ENCODE measurements at places on chromosomes 2 and 18.

DNA sequence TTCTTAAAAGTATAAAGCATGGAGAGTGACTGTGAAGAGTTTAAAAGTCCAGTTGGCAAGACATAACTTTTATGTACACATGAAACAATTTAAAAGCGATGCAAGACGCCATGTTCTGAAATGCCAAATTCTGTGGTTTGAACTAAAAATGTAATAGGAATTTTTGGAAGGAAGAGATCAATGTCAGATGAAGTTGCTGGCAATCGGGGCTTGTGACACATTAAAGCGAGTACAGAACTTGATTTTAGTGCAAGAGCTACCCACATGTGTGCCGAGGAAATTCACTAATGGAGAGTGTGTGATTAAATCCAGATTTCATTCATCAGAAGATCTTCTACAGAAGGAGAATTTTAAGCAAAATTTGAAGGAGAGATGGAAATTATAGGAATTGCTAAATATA lies 220.2 kb upstream of the CCDC68 start:
- DNase-seq, result no peak

- no peak for DNase-seq
Measured at GRCh38 chr2:129302106-129302505, 677.4 kb upstream of the RAB6C start.

DNA sequence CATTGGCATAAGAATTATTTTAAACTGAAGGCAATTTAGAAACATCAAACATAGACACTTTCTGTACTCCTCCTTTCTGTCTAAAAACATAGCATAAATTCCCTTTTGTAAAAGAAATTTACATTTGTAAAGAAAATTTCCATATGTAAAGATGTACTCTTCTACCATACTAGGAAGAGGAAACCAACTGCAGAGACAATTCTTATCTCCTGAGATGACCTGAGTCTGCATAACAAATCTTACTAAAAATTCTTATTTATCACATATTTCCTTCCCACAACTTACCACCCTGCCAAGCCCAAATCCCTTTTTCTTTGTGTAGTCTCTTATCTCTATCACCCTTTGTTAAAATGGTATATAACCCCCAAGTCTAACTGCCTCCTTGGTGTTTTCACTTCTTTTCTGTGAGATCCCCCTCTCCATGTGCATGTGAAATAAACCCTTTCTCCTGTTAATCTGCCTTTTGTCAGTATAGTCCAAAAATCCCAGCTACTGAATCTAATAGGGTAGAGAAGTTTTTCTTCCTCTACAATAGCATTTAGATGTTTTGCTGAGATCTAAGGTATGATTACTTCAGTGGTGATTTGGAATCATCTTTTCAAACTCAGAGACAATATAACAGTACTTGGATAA lies 81.0 kb downstream of the CHN1 start:
- no peak for DNase-seq

GRCh38 chr2:74201596-74201995 lies 3.2 kb downstream of the MTHFD2 start:
- no peak for DNase-seq

DNA sequence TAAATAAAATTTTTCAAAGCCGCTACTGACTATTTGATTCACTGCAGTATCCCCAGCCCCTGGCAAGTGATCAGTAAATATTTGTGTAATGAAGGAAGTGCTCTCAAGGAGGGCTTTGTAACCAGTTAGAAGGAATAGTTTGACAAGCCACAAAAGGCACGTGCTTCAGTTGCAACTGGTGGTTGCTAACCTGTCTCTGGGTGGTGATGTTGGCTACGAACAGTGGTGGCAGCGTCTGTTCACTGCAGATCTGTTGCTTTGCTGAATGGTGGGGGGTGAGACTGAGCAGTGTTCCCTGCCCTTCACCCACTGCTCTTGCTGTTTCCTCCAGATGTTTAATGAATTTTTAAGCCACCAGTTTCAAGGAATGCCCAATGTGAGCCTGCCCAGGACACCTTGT lies 73.9 kb upstream of the SIX2 start:
- no peak for DNase-seq

DNA sequence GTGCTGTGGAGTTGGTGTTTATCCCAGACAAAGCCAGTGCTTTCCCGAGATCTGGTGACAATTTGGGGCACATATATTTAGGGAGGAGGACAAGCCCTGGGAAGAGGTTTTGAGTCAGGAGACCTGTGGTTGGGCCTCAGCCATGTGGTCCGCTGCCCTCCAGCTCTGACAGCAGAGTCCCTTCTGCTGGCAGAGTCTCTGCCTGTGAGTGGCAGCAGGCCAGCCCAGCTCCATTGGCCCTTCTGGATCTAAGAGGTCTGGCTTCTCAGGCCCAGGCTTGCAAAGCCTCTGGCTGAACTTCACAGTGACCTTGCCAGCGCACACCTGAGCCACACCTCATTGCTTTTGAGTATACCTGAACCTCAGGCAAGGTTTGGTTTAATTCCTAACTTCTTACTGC lies 115.3 kb downstream of the BCL2L11 start:
- no peak for DNase-seq

GRCh38 chr2:60739156-60739555 lies 16.9 kb upstream of the PAPOLG start:
- no peak for DNase-seq

- no peak for DNase-seq
Measured at GRCh38 chr2:158743466-158743865, 51.7 kb upstream of the DAPL1 start.

- no peak for DNase-seq
Measured at GRCh38 chr2:215431290-215431689, 4.6 kb downstream of the FN1 start.

- DNase-seq, result no peak
Measured at GRCh38 chr2:226607379-226607778, 192.2 kb downstream of the IRS1 start.

- DNase-seq, result no peak
Measured at GRCh38 chr18:64253222-64253621, 104.3 kb upstream of the LINC00305 start.

GRCh38 chr2:128630974-128631697 lies 312.5 kb upstream of the HS6ST1 start:
- DNase-seq, result no peak

Measured in GM12878 (cell line).